ENCODE measurements at places on chromosomes 12 and 14.
A peak's percentile ranks its signal among the peaks of the same experiment; 100 is the strongest.

- no peak for DNase-seq
Observed at GRCh38 chr12:58580095-58580494, 340.2 kb downstream of the LRIG3 start.

GRCh38 chr14:40623643-40624042 is 983.0 kb upstream of the LRFN5 start:
- DNase-seq: no peak

- DNase-seq: no peak
Observed at GRCh38 chr14:51657762-51658161, 6.1 kb downstream of the FRMD6 start.

DNA sequence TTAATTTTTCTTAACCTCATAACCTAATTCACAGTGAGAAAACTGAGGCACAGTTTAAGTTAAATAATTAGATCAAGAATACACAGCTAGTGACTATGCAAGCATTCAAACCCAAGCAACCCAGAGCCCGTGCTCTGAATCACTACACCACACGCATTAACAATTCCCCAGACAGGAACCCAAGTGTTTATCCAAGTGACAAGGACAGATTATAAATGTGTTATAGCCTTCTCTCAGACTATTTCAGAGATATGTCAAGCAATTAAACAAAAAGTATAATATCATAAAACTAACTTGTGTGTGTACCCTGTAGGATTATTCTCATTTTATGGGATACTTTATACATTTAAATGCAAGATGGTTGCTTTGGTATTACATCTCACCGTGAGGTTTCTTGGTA is 43.8 kb downstream of the MED13L start:
- no peak for DNase-seq

- DNase-seq: no peak
Observed at GRCh38 chr12:15428632-15429031, 106.3 kb downstream of the PTPRO start.

DNA sequence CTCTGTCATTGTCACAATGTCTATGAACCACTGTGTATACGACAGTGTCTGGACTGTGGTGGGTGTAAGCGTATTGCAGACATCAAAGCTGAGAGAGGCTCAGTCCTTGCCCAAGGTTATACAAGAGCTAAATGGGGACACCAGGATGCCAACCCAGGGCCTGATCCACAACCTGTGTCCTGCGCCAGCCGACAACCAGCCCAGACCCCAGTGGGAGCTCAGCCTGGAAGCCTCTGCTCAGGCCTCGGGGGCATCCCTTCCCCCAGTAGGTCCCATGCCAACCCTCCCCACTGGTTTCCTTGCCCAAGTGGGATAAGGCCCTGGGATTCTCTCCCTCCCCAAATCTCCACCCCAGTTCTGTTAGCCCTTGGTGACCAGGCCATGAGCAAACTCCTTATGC is 54.3 kb downstream of the LTBP2 start:
- no peak for DNase-seq

DNA sequence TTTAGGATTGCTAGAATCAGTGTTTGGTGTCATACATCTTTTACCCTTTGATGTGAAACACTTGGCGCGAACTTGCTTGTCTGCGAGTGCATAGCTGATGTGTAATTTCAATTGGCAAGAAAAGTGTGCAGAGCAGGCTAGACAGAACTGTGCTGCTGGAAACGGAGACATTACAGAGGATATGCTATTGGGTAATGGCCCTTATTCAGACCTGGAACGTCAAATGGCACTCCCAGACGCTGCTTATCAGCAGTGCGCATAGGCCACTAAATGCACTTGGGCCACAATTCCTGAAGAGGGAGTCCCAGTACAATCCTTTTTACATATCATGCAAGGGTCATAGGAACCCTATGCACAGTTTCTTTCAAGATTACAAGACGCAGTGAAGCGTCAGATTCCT is 15.7 kb upstream of the SLC10A1 start:
- peak; percentile 47 for DNase-seq

DNA sequence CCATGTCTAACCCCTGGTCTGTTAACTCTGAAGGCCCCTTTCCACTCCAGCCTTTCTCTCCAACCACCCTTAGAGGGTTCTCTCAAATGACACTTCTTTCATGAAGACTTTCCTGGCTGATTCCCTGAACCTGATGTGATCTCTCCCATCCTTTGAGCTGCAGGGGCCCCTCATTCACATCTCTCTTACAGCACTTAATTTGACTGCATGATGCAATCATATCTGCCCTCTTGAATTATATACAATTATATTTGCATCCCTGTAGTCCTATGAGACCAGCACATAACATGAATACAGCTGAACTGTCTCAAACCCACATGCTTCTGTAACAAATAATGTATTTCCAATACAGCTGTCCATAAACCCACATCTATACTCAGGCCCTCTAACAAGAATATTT is 56.4 kb downstream of the PPP2R5E start:
- DNase-seq: no peak

DNA sequence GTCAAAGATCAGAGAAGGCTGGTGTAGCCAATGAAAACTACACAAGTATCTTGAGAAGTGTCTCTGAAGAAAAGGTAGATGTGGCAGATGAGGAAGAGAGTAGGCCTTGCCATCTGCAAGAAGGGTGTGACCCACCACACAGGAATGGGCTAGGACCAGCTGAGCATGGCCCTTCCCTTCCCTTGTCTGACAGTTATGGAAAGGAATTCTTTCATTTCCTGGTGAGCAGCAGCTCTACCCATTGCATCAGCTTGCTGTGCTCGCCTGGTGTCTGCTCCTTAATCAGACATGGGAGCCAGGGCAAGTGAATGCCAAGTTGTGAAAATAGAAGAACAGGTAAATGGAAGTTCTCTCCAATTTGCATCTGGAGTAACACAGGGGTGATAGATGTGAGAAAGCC is 145.2 kb upstream of the KRR1 start:
- no peak for DNase-seq

DNA sequence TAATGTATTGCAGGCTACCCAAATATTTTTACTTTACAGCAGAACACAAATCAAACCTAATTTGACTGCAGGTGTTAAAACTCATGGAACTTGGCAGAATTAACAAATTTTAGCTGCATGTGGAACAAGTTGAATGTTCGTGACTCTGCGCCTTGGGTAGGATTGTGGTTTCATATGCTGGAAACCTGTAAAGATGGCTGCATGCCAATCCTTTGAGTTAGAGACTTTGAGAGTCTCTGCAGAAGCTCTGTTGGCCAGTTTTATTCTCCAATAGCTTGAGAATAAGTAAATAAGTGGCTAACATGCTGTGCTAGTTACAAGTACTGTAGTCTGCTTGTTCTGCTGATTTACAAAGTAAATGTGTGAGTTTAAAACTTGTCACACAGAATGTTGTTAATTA is 77.8 kb downstream of the PDE6H start:
- no peak for DNase-seq

- no peak for DNase-seq
Observed at GRCh38 chr14:91482263-91483013, 27.7 kb downstream of the PPP4R3A start.

DNA sequence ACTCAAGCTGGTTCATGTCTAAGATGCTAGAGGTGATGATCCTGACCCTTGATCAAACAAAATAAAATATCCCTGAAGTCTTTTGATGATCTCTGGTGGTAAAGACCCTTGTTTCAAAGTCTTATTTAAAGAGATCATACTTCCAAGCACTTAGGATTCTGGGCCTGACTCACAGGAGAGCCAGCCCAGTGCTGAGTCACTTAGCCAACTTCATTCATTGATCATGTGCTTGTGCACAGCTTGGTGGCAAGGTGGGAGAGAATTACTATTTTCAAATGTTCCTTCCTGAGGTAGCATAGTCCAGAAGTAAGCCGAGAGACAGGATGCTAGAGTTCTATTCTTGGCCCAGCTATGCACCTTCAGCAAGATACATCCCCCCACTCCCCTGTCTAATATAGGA is 40.6 kb downstream of the SCN8A start:
- DNase-seq: no peak

DNA sequence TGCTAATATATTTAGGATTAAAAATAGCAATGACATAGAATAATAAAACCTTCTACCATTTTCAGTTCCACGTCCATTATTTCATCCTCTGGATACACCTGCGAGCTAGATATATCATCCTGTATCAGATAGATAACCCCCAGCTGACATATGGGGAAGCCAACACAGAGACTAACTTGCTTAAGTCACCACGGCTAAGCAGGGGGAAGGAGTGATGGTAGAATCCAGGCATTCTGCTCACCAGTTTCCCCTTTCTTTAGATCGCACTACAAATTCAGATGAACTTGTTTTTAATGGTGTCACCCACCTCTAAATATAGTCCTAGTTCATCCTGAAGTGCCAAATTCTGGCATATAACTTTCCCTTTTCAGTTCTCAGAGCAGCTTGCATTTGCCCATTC is 110.1 kb downstream of the TXNDC16 start:
- no peak for DNase-seq

- DNase-seq: peak; percentile 22
Observed at GRCh38 chr12:31897781-31898503, 61.3 kb upstream of the RESF1 start.

DNA sequence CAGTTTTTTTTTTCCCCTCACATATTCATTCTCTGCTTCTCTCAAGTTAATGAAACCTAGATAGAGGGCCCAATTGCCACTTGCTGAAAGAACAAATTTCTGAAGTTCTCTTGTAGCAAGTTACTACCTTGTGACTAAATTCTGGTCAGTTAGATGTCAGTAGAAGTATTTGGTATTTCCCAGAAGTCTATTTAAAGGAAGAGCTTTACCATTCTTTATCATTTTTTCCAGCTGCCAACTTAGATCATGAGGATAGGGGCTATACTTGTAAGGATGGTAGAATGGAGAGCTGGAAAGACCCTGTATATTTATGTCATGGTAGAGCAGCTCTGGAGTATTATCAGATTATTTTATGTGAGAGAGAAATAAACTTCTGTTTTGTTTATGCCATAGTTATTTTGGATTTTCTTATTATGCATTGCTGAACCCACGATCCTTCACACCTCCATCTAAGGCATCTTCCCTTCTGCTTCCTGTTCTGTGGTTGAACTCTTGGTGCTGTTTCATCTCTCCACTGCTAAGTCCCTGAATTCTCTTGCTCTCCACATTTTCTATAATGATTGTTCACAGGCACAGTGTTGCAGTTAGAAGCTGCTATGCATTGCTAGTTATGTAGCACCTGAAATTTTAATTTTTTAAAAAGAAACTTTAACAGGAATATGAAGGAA is 25.9 kb downstream of the FUT8 start:
- DNase-seq: no peak

- DNase-seq: no peak
Observed at GRCh38 chr14:36524220-36524837, 4.3 kb upstream of the NKX2-1 start.

DNA sequence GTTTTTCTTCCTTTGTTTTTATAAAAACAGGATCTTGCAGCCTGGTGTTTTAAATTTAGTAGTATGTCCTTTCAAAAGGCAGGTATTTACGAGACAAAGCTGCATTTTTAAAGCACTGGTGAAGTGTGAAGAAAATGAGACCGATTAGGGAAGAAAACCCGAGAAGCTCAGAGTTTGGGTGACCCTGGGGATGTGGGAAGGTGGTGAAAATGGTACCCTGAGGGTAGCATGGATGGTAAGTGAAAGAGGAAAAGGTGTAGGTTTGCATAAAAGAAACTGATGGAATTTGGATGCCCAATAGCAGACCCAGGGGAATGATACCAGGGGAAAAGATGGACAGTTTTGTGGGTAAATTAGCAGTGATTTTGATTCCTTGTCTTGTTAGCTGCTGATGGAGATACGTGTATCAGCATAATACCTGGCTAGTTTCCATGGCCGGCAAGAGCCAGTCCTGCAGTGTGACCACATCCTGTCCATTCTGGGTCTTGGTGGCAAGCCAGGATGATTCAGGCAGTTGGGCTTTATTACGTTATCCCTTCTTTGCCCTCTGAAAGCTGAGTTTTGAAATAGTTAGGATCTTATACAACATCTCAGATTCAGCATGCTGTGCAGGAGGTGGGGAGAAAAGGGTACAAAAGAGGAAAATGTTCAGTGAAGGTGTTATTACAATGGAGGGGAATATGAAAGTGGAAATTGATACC is 8.9 kb downstream of the BICD1 start:
- peak; percentile 63 for DNase-seq

DNA sequence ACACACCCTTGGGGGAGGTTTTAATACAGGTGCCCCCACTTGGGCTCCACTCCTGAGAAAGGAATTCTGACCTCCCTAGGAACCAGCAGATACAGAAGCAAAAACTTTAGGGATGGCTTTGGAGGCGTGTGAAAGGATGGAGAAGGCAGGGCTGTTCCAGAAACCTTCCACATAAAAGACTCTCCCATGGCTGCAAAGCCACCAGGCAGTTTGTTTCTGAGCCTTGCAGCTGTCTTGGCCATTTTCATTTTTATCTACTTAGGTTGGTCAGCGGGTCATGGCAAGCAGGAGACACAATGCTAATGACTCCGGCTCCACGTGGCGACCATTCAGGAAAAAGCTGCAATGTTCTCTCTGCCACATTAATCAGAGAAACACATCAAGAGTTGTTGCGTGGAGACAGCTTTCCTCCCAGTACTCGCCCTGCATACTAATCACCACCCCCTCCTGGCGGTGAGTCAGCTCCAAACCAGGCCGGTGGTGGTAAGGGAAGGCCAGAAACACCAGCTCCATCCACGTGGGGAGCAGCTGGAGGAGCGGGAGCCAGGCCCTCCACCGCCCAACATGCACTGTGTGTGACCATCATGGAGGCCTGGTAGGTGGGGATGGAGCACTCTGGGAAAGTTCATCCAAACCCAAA is 30.9 kb upstream of the IRF2BPL start:
- no peak for DNase-seq

DNA sequence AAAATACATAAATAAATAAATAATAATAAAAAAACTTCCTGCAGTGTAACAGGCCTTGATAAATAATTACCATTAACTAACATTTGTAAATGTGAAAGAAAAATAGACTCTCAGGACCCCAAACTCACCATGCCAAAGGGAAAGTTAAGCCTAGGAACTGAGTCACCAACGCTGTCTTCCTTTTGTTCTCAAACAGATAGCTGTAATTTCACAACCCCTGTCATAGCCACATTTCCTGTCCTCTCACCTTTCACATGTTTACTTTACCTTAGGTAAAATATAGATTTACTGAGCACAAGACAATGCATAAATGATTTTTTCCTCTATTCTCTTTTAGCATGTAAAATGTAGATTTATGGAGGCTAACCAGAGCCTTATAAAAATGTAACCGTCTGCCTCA is 35.9 kb upstream of the CHST11 start:
- no peak for DNase-seq

- DNase-seq: no peak
Observed at GRCh38 chr14:67173719-67174118, 15.5 kb upstream of the GARIN2 start.

- DNase-seq: no peak
Observed at GRCh38 chr14:45123271-45123670, 11.0 kb downstream of the FKBP3 start.

GRCh38 chr12:167959-168600 is 45.9 kb downstream of the SLC6A12 start:
- no peak for DNase-seq

DNA sequence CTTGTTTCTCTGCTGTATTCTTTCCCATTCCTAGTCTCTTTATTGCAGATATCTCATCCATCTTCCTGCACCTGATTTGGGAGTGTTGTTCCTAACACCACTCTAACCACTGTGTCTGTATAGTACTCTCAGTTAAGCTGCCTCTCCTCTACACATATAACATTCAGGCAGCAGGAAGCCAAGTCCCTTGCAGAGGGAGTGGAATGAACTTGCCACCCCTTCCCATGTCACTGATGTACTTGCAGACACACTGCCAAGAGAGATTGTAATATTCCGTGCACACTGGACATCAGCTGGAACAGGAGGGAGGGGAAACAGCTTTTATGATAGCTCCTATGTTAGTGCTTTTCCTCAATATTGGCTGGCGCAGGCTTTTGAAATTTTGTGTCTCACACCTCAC is 281.6 kb upstream of the E2F7 start:
- no peak for DNase-seq

GRCh38 chr14:59284059-59284458 is 95.6 kb downstream of the DAAM1 start:
- no peak for DNase-seq

Measured in transverse colon (tissue), 4 donors.